ENCODE measurements at places on chromosomes 16 and 17.

- no peak for DNase-seq
Observed at GRCh38 chr17:64057701-64058263, 37.3 kb upstream of the ICAM2 start.

DNA sequence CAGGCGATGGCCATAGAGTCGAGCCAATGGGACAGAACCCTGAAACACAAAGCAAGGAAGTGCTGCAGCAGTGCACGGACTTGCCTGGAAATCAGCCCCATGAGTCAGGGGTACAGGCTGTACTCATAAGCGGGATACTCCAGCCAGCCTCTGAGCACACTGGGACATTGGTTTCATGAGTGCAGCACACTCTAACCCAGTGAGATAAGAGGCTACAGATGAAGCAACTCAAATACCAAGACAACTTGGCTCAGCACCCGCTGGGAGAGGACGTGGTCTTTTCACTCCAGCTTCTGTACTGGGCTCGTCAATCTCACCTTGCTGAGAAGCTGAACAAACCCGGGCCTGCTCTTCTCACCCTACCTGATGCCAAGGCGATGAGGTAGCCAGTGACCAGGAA, 98.2 kb downstream of the AXIN2 start:
- no peak for DNase-seq

GRCh38 chr16:4057439-4057877, 58.8 kb downstream of the ADCY9 start:
- DNase-seq, result no peak

DNA sequence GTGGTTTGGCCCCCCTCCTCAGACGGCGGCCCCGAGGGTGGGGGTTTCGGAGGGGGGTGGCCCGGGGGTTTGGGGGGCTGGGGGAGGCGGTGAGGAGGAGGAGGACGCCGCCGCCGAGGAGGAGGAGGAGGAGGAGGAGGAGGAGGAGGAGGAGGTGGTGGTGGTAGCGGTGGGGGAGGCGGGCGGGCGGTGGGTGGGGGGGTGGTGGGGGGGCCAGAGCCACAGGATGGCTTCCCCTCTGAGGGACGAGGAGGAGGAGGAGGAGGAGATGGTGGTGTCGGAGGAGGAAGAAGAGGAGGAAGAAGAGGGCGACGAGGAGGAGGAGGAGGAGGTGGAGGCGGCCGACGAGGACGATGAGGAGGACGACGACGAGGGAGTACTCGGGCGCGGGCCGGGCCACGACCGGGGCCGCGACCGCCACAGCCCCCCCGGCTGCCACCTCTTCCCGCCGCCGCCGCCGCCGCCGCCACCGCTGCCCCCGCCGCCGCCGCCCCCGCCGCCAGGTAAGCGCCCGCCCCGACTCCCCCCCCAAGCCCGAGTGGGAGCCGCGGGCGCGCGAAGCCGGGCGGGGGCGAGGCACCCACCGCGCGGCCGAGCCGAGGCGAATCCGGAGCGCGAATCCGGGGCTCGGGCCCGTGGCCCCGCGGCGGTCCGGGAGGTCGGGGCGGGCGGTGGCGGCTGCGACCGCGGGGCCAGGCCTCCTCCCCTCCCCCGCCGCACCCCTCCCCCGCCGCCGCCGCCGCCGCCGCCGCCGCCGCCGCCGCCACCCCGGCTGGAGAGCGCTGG, 3.8 kb upstream of the CHD3 start:
- peak; percentile 52 for DNase-seq

GRCh38 chr16:5916711-5917191, 819.2 kb upstream of the EEF2KMT start:
- no peak for DNase-seq

DNA sequence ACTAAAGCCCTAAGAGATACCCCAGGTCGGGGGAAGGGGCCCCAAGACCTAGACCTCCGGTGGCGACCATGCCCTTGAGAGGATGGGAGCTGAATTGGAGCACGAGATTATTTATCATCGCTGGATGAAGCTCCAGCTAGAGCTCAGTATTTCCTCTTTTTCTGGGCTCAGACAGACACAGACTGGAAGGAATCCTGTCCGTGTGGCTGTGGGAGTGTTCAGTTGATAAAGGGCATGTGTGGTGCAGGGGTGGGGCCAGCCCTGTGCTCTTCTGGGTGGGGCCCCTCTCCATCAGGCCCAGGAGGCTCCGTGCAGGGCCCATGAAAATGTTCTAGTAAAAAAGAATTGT, 6.3 kb upstream of the CBX4 start:
- DNase-seq, result no peak

DNA sequence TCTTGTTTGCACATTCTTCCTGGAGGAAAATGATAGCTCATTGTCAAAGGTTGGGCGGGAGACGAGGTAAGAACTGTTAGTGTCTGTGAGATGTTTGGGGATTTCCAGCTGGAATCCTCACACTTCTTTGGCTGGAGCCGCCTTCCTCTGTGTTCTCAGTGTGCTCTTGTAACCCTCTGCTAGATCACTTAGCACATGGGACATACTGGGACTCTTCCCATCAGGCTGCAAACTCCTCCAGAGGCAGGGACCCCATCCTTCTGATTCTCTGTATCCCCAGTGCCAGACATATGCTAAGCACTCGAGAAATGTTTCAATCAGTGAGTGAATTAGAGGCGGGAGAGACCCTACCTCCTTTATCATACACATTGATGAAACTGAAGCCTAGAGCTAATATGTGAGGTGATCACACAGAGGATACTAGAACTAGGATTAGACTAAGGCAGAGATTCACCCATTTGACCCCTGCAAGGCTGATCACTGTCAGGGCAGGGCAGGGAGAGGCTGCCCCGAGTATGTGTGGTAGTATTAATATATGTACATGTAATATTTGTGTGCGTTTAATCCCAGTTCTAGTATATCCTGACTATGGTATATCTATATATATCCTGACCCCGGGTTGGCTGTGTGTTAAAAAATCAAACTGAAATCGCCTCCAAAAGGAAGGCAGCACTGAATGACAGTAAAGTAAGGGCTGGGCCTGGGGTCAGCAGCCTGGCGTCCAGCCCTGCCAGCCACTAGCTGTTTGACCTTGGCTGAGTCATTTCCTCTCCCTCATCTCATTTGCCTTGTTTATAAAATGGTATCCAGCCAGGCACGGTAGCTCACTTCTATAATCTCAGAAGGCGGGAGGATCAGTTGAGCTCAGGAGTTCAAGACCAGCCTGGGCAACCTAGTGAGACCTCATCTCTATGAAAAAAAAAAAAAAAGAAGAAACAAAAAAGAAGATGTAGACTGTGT, 75.5 kb upstream of the TBX2 start:
- DNase-seq, result no peak

DNA sequence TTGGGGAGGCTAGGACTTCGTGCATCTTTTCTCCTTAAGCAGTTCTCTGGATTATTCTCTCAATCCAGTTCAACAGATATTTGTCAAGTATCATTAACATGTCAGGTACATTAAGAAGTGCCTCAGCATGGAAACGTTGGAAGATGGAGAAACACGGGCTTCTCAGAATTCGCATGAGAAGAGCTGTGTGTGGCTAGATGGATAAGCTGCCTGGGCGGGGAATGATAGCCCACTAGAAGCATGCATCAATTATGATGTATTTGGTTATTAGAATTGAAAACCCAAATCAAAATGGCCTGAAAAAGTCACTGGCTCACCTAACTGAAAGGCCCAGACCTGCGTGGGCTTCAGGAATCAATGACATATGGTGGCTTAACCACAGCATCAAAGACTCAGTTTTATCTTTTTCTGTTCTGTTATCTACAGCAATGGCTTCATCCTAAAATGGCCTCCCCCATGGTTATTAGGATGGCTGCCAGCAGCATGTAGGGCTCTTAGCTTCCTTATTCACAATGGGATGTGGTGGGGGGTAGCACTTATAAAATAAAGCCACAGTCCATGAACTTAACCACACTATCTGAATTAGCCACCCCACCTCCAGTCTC, 43.9 kb downstream of the MMD start:
- DNase-seq, result no peak

DNA sequence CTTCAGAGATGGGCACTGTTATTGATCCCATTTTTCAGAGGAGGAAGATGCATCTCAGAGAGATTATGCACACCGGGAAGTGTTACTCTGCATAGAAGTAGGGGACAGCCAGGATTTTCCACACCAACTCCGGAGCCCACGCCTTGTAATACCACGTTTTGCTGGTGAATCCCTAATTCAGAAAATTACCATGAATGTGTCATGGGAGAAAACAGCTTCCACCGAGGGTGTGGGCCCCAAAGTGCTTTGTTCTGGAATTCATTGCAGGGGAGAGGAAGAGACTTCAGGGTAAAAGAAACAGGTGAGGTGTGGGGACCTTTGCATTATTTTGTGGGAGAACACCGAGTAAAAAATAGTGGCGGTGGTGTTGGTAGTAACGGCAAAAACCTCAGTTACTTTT, 1051.4 kb upstream of the RBFOX1 start:
- DNase-seq, result no peak

GRCh38 chr16:83682868-83683235, 124.9 kb upstream of the HSBP1 start:
- DNase-seq, result no peak

DNA sequence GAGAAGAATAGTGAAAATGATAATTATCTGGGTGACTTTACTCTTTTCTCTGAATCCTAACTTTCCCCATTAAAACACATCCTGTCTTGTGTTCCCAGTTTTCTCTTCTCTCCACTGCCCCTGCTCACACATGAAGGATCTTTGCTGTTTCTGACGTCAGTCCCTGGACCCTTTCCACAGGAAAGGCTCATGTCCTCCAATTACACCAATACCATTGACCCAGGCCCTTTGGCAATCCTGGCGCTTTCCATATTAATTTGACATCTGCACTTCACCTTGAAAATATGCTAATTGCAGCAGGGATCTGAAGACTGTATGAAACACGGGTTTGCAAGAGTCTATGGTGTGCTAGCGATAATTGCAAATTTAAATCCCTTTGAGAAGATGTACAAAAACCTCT, 170.2 kb upstream of the GOT2 start:
- DNase-seq, result no peak
